ENCODE measurements at places on chromosomes 6 and 20.

GRCh38 chr20:4470375-4470774 lies 251.3 kb upstream of the PRND start:
- ATAC-seq, result no peak

DNA sequence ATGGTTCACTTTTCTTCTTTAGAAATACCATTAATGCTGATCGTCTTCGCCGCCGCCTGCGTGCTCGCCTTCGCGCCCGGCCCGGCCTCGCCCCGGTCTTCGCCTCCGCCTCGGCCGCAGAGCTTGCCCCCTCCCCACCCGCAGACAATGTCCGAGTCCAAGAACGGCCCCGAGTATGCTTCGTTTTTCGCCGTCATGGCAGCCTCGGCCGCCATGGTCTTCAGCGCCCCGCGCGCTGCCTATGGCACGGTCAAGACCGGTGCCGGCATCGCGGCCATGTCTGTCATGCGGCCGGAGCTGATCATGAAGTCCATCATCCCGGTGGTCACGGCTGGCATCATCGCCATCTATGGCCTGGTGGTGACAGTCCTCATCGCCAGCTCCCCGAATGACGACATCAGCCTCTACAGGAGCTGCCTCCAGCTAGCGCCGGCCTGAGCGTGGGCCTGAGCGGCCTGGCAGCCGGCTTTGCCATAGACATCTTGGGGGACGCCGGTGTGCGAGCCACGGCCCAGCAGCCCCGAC lies 4.8 kb upstream of the PRPH2 start:
- ATAC-seq, result peak; percentile 15

- no peak for ATAC-seq
Measured at GRCh38 chr6:144646093-144647056, 361.2 kb downstream of the UTRN start.

- peak; percentile 34 for ATAC-seq
Measured at GRCh38 chr6:167153521-167153959, 4.2 kb downstream of the GPR31 start.

- ATAC-seq, result no peak
Measured at GRCh38 chr6:118748311-118749062, 97.1 kb upstream of the CEP85L start.

- ATAC-seq, result peak; percentile 30
Measured at GRCh38 chr20:4154958-4155411, 139.6 kb upstream of the RNF24 start.

GRCh38 chr20:19211661-19212468 lies 577 bp upstream of the SLC24A3 start:
- no peak for ATAC-seq

- ATAC-seq, result no peak
Measured at GRCh38 chr6:70280400-70280853, 22.5 kb downstream of the COL9A1 start.

- ATAC-seq, result no peak
Measured at GRCh38 chr6:113489952-113490746, 367.0 kb upstream of the MARCKS start.

DNA sequence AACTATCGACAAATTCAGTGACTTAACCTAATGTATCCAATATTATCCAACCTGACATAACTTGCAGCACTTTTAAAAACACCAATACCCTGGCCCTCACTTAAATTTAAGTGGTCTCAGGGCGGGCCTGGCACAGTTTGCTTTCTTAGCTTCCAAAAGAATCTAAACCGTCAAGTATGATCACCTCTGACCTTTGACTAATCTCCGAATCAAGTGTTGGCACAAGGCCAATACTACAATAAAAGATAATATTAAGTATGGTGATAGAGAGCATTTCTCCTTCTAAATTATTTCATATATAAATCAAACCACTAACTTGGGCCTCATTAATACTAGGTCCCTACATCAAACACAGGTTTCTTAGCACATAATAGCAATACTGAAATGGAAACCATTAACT lies 153.0 kb downstream of the PTPRK start:
- ATAC-seq, result no peak

GRCh38 chr20:61868466-61869090 lies 197.1 kb downstream of the TAF4 start:
- ATAC-seq, result no peak

DNA sequence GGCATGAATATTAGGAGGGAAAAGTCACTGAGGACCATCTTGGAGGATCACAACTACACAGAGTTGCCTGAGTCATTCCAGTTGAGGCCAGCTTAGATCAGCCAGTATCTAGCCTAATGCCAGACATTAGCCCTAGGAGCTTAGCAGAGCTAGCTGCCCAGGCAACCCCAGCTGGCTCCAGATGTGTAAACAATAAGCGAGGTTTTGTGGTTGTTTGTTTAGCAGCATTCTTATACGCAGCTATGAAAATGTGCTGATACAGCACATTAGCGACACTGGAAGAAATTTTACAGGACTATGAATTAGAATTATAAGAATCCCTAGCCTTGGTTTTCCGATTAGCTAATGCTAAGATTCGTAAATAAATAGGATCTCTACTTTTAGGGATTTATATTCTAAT lies 59.3 kb downstream of the BTBD3 start:
- no peak for ATAC-seq

DNA sequence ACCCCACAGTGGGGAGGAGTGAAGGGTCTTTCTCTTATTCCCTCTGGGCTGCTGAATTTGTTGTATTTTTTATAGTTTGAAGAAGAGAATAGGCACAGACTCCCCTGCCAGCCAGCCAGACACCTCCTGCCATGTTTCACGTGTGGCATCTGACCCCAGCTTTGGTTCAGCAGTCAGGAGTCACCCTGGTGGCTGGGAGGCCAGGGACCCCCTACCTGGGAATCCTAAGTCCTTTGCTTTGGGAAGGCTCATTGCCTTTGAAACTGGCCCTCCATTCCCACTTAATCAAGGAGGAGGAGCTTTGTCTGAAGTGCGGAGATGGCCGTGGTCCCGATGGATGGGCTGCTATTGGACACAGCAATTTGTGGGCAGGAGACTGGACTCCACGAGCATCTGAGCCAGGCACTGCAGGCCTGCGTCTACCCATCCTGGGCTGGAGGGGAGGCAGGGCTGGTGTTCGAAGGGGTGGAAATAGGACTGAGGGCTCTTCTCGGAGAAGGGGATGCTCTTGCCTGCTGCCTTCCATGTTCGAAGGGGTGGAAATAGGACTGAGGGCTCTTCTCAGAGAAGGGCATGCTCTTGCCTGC lies 196.1 kb downstream of the DLL1 start:
- no peak for ATAC-seq

DNA sequence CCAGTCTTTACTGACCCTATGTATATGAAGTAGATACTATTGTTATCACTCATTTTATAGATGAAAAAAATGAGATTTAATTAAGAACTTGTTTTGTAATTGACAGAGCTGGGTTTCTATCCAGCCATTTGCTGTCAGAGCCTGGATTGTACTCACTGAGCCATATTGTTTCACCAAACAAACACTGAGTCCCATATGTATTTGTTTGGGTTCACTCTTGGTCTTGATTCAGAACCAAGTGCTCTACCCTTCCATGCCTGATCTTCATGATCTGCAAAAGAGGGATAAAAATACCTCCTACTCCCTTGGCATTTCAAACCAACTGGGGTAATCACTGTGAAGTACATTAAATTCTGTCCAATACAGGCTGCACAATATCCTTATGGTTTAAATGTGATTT lies 52.4 kb downstream of the OPN5 start:
- ATAC-seq, result no peak

GRCh38 chr6:132972971-132973370 lies 158.6 kb downstream of the RPS12 start:
- no peak for ATAC-seq

- ATAC-seq, result no peak
Measured at GRCh38 chr6:37520926-37521325, 21.2 kb upstream of the CCDC167 start.

DNA sequence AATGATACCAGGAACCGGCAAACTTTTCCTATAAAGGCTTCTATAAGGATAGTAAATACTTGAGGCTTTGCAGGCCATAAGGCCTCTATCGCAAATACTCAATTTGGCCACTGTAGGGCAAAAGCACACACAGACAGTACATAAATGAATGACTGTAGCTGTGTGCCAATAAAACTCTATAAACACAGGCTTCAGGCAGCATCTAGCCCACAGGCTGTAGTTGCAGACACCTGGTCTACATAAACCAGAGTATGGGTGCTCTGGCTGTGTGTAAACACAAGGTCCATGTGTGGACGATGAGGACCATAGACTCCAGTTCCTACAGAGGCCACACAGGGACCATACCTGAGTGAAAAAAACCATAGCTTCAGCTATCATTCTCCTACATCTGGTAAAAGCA lies 52.2 kb downstream of the ZMYND8 start:
- ATAC-seq, result no peak

- no peak for ATAC-seq
Measured at GRCh38 chr6:170221753-170222400, 69.0 kb downstream of the DLL1 start.

- ATAC-seq, result no peak
Measured at GRCh38 chr6:112936504-112936903, 589.4 kb downstream of the RFPL4B start.

DNA sequence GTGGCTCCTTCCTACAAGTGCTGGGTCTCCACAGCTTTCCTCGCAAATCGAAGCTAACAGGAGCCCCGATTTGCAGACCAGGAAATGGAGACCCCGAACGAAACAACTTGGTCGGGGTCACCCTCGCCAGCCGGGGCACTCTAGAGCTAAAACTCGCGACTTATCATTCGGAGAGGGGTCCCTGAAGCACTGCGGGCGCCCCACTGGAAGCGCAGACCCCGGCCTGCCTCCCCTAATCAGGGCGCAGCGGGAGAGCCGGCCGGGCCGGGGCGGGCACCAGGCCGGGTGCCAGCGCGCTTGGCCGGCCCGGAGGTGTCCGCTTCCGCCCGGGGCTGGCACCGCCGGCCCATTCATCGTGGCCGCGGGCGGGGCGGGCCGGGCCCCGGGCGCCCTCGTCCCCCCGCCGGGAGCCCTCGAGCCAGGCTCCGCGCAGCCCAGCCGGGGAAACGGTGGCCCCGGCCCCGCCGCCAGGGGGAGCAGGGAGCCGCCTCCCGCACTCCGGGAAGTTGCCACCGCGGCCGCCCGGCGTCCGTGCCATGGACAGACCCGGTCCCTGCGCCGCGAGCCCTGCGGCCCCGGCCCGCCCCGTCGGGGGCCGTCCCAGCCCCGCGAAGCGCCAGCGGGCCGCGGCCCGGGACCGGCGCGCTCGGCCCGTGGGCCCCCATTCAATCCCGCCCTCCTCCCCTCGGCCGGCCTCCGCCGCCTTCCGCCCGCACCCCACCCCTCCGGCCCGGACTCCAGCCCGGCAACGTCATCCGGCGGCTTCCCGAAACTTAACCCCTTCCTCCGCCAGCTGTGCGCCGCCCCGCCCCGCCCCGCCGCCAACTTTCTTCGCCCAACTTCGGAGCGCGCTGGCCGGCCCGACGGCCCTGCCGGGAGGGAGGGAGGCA lies 961 bp downstream of the RRBP1 start:
- peak; percentile 35 for ATAC-seq

- ATAC-seq, result no peak
Measured at GRCh38 chr6:95856876-95857364, 158.9 kb upstream of the FUT9 start.

DNA sequence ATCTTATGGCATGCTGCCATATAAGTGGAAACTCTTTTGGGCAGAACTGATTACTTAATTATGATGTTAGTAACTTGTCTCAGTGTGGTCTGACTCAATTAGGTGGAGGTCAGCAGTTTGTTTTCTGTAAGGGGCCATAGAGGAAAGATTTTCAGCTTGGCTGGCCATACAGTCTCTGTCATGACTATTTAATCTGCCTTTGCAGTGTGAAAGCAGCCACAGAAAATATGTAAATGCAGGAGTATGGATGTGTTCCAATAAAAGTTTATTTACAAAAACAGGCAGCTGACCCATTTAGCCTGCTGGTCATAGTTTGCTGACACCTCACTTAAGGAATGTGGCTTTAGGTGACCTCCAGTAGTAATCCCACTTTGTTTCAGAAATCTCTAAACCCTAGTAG lies 700.7 kb downstream of the EPM2A start:
- no peak for ATAC-seq

DNA sequence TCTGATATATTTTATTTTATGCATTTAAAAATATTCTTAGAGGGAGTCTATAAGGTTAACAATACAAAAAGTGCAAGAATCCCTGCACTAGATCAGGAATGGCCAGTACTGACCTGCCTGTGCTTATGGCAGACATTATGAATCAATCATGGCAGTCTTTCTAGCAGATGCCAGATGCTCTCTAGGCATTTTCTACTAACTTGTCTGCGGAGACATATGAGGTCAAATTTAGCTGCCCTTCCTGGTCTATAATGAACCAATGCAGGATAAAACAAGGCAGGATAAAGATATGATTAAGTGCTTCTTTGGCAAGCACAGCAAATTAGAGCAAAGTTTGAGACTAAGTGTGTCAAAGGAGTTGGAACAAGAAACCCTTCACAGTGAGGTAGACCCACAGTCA lies 46.6 kb upstream of the RNF24 start:
- no peak for ATAC-seq
